Ecto neural progenitor cell (in vitro differentiated cells): ENCODE measurements at places on chromosomes 4 and X.

DNA sequence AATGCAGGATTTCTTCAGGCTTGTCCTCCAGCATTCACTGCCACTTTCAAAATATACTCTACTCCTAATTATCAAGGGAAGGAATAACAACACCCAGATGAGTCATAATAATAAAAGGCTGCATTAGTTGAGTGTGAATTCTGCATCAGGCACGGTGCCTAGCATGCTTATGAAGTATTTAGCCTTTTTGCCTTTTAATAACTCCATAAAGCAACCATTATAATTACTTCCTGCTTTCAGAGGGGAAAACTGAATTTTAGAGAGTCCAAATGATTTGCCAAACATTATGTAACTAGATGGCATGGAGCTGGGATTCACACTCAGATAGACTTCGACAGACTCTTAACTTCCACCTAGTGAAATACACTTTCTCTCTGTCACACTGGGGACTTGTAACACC lies 2365.5 kb downstream of the PCDH7 start:
- no peak for DNase-seq

GRCh38 chr4:38163216-38164006 lies 203.2 kb downstream of the PTTG2 start:
- no peak for DNase-seq

- no peak for DNase-seq
These were observed 3.6 kb downstream of the PLXNB3 start for GRCh38 chrX:153767674-153768055.

- no peak for DNase-seq
These were observed 72.4 kb downstream of the COQ2 start for GRCh38 chr4:83212041-83212851.

DNA sequence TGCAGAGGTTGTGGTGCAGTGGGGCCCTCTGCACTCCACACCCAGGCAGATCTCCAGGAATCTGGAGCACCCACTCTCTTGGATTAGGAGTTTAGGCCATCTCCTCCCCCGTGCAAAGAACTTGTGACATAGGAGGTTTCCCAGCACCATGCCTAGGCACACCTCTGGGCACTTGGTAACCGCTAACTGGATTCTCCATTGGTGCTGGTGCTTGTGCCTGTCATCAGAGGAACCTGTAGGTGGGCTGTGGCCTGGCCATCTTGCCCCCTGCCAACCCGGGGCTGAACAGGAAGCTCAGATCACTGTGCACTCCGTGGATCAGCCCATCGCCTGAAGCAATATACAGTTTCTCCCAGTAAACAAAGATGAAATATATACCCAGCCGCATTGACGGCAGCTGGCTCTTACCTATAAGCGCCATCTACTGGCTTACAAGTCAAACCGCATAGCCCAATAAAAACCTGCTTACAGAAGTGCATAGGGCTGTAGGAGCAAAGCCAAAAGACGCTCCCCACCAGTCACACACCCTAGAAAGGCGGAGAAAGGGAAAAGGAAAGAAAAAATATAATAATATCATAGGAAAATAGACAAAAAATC lies 19.1 kb upstream of the TEX13B start:
- DNase-seq, result no peak

- no peak for DNase-seq
These were observed 62.5 kb upstream of the GPR174 start for GRCh38 chrX:79081895-79082512.

DNA sequence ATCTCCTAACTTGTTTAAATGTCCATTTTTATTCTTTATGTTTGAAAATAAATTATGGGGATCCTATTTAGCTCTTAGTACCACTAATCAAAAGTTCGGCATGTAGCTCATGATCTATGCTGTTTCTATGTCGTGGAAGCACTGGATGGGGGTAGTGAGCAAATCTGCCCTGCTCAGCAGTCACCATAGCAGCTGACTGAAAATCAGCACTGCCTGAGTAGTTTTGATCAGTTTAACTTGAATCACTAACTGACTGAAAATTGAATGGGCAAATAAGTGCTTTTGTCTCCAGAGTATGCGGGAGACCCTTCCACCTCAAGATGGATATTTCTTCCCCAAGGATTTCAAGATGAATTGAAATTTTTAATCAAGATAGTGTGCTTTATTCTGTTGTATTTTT lies 27.6 kb downstream of the NUDT6 start:
- DNase-seq, result no peak

- DNase-seq, result no peak
These were observed 136.8 kb downstream of the TECRL start for GRCh38 chr4:64272432-64272831.

DNA sequence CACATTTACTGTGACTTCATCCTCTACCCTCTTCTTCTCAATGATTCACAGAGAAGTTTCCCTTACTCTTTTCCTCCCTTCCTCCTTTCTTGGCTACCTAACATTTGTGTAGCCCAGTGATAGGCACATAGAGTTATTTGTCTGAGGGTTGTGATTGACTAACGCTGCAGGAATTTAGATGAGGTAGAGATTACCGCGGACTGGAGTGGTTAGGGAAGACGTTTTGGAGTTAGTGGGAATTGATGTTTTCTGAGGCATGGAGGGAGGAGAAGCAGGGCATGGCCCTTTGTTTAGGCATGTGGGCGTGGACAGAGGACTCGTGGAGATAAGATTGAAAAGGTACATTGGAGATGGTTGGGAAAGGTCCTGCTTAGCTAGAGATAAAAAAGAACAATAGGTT lies 246.7 kb downstream of the GPAT3 start:
- DNase-seq, result no peak

GRCh38 chr4:17260166-17260907 lies 251.6 kb downstream of the QDPR start:
- no peak for DNase-seq

GRCh38 chrX:6384371-6384770 lies 150.5 kb downstream of the VCX3A start:
- no peak for DNase-seq

DNA sequence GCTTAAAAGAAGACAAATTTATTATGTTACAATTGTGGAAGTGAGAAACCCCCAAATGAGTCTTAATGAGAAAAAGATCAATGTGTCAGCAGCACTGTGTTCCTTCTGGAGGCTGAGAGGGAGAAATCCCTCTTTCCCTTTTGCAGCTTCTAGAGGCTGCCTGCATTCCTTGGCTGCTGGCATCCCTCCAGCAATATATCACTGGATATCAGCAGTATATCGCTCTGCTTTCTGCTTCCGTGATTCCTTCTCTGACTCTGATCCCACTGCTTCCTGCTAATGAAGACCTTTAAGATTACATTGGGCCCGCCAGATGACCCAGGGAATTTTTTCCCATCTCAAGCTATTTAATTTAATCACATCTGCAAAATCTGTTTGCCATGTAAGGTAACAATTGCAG lies 1008.0 kb downstream of the RAPGEF2 start:
- DNase-seq, result no peak

DNA sequence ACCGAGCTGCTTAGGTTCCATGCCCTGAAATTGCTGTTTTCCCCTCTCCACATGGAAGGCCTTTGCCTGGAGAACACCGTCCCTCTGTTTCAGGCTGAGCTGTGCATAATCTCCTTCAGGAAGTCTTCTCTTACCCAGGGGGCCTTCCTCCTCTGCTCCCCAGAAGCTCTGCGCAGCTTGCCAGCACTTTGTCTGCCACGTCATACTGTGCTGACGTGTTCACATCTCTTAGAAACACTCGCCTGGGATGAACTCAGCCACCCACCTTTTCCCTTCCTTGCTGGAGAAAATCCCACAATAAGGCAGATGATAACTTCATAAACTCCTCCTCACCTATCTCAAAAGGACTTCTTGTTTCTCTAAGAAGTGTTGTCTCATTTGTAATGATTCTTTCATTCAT lies 110.7 kb downstream of the ARHGAP10 start:
- no peak for DNase-seq

- DNase-seq, result no peak
These were observed 21.9 kb downstream of the COQ2 start for GRCh38 chr4:83262682-83263081.

GRCh38 chr4:138592796-138593195 lies 350.6 kb upstream of the SLC7A11 start:
- peak; percentile 76 for DNase-seq
